Breast epithelium (tissue), 4 donors: ENCODE measurements at places on chromosomes 4 and X.

DNA sequence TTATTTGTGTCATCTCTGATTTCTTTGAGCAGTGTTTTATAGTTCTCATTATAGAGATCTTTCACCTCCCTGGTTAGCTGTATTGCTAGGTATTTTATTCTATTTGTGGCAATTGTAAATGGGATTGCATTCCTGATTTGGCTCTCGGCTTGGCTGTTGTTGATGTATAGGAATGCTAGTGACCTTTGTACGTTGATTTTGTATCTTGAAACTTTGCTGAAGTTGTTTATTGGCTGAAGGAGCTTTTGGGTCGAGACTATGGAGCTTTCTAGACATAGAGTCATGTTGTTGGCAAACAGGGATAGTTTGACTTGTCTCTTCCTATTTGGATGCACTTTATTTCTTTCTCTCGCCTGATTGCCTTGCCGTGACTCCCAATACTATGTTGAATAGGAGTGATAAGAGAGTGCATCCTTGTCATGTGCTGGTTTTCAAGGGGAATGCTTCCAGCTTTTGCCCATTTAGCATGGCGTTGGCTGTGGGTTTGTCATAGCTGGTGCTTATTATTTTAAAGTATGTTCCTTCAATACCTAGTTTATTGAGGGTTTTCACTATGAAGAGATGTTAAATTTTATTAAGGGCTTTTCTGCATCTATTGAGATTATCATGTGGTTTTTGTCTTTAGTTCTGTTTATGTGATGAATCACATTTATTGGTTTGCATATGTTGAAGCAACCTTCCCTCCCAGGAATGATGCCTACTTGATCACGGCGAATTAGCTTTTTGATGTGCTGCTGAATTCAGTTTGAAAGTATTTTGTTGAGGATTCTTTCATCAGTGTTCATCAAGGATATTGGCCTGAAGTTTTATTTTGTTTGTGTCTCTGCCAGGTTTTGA lies 72.7 kb upstream of the BOD1L1 start:
- DNase-seq = no peak

GRCh38 chr4:140069066-140069465 lies 84.9 kb downstream of the MAML3 start:
- DNase-seq = no peak

DNA sequence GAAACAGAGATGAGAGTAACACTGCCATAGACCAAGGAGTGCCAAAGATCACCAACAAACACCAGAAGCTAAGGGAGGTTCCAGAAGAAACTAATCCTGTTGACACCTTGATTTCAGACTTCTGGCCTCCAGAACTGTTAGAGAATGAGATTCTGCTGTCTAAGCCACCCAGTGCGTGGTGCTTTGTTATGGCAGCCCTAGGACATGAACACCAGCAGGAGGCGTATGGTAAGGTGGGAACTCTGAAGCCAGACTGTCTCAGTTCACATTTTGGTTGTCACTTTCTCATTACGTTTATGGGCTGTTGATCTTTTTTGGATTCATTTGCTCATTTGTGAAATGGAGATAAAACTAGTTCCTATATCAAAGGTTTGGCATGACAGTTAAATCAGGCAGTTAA lies 142.9 kb downstream of the DCHS2 start:
- DNase-seq = no peak

- DNase-seq = no peak
Observed at GRCh38 chr4:168881781-168882420, 128.2 kb downstream of the CBR4 start.

DNA sequence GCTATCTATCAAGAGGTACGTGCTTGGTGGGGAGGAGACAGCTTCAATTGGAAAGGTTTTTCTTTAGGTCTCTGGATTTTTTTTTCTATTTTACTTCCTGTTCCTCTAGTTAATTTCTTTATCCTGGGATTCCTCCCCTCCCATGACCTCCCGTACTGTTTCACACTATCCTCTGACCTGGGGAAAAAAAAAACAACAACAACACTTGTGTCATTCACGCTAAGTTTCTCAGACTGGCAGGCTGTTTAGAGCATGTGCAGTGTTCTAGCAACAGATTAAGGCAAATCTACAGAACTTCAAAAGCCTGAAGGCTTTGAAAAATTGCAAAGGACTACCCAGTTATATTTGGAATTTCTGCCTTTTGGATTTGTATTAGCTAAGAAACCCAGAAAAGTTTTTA lies 358.4 kb downstream of the ARHGAP24 start:
- no peak for DNase-seq

DNA sequence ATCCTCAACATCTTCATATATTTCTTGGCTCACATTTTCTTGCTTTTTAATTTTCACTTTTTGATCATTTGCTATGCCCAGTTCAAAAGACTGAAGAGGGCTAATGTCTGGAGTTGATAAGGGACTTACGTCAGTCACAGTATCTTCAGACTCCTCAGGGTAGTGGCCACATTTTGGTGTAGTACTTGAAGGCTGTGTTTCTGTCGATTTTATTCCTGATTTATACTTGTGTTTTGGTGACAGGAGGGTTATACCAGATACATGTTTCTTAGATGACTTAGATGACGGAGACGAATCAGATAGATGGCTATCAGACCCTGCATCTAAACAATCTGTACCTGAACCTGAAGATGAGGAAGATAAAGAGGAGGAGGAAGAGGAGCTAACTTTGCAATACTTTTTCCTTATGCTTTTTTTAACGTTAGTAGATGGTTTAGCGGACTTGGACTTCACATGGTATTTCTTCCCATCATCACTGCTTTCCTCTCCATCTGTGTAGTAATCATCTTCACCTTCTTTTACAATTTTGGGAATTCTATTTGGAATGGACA lies 13.4 kb downstream of the CFAP97 start:
- no peak for DNase-seq

DNA sequence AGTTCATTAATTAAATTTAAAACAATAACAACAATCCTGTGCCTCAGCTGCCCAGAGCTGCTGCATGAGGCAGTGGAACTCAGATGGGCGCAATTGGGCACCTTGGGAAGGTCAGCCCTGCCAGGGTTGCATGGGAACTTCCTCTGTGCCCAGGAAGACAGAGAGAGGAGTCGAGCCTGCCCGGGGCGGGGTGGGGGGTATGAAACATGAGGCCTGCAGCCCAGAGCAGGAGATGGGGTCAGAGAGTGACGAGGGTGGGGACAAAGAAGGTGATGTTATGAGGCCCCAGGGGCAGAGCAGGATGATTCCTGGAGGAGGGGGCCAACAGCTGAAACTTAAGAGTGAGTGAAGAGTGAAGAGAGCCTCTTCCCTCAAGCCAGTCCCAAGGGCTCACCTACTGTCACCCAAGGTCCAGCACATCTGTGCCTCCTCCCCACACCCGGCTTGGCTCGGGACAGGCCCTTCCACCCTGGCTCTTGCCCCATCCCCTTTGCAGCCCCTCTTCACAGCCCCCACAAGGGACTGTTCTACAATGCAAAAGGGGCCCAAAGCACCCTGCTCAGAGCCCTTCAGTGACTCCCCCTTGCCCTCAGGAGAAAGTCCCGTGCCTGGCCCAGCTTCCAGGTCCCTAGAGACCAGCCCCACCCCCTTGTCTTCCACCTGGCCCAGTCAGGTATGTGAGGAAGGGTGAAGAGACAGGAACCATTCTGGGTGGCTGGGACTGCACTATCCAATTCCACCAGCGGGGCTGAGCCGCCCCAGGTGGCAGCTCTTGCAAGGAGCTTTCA lies 31.4 kb downstream of the HMX1 start:
- DNase-seq = no peak

- no peak for DNase-seq
Observed at GRCh38 chrX:47608130-47608810, 11.4 kb downstream of the SYN1 start.

- DNase-seq = no peak
Observed at GRCh38 chr4:37873386-37873785, 17.5 kb upstream of the TBC1D1 start.

- DNase-seq = no peak
Observed at GRCh38 chr4:186900984-186901383, 177.3 kb upstream of the FAT1 start.

GRCh38 chr4:89404530-89404929 lies 96.9 kb upstream of the GPRIN3 start:
- no peak for DNase-seq

DNA sequence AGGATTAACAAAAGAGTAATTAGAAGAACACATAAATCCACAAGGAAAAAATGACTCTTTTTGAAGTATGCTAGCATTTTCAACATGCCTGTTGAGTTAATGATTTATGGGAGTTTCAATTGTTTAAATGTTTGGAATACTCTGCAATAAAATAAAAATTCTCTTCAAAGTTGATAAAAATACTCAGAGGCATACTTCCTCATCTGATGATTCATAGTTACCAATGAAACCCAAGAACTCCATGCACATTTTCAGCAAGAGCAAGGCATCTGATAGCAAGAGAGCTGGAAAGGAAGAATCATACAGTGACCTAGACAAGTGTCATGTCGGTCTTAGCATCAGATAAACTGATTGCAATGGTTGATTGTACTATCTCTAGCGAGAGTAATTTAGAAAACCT lies 443.7 kb upstream of the ATOH1 start:
- DNase-seq = no peak

DNA sequence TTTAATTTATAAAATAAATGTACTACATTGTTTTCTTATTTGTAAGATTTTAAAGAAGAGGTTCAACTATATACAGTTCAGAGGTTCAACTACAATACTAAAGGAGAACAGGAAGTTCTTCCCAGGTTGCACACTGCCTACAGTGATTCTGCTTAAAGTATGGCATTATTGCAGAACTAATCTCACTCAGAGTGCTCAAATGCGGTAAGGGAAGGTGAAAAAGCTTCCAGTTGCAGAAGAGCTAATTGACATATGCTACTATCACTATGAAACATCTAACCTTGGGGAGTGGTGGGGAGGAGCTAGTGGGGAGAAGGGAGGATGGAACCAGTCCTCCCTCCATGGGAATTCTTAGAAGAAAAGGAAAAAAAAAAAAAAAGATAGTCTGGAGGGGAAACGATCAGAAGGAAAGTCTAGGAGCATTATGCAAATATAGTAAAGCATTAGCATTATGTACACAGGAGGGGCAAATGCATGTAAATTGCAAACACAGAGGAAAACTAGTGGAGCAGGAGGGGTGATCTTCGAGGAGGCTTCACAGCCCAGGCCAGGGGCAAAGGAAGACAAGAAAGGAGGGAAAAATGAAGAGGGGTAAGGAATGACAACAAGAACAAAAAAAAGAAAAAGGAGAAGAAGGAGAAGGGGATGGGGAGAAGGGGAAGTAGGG lies 32.0 kb upstream of the MMAA start:
- DNase-seq = no peak

DNA sequence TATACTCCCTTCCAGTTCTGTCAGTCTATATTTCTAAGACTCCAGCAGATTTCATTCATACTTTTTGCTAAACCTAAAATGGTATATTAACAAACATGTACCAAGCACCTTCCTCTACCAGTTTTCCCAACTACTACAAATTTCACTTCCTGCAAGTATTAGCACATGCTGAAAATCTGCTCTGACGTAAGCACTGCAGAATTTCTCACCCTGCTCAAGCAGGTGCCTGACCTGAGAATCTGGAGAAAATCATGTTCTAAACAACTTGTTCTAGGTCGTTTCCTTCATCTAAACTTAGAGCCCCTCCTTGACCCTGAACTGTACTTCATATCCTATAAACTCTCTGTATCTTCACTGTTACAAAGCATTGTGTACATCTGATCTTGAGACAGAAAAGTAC lies 380.7 kb upstream of the NOCT start:
- DNase-seq = no peak

- DNase-seq = no peak
Observed at GRCh38 chrX:56618323-56618722, 54.9 kb downstream of the UBQLN2 start.

GRCh38 chr4:40275065-40275730 lies 59.9 kb upstream of the CHRNA9 start:
- DNase-seq = no peak

- no peak for DNase-seq
Observed at GRCh38 chr4:81828991-81829390, 357.3 kb upstream of the RASGEF1B start.

DNA sequence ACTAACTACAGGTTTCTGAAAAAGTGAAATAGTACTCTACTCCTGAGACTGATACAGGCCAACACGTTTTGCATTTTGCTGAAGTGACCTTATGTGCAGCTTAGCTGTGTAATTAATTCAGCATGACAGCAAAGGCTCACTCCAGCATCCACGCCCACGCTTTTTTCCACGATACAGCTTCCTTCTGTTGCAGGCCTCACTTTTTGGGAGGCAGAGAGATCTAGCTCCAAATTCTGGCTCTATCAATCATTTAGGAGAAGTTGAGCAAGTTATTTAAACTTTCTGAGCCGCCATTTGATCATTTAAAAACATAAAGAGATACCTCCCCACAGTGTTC lies 160.3 kb downstream of the AFAP1 start:
- DNase-seq = peak; percentile 30

GRCh38 chrX:147405764-147406163 lies 506.0 kb upstream of the FMR1 start:
- no peak for DNase-seq

GRCh38 chr4:6963139-6963611 lies 53.5 kb downstream of the TBC1D14 start:
- DNase-seq = no peak

GRCh38 chr4:112288455-112288854 lies 2.8 kb upstream of the TIFA start:
- no peak for DNase-seq

GRCh38 chr4:89708903-89709421 lies 128.0 kb downstream of the SNCA start:
- DNase-seq = no peak

DNA sequence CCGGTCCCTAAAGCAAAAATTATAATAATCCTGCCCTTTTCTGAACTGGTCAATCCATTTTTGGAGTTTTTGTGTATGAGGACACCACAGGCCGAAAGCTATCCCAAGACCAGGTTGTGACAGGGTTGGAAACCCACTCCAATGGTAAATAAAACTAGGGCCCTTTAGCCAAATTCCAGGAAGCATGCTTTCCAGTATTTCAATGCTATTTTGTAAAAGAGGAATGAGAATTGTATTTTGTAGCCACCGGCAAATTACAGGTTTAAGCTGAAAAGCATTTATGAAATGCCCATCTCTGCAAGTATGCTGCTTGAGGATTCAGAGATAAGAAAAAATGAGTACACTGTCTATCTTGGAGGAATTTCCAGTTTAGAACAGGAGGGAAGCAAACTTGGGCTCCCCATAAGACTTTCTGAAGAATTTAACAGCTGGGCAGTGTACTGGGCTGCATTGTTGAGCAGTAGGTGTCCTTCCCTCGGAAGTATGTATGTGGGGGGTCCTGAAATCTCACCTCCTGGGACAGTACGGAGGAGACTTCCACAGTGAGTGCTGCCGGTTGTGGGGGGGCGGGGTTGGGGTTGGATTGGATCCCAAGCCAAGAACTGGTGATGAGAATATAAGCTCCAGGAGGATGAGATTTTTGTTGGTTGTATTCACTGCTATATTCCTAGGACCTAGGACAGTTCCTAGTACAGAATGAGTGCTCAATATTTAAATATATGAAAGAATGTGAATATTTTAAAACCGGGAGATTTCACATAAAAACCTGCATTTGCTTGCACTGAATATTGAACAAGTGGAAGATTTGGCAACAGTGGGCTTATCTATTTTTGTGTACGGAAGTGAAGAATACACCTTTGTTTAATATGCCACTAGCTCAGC lies 26.8 kb downstream of the OCIAD2 start:
- no peak for DNase-seq
